HS-5 (cell line): ENCODE measurements at places on chromosomes 11 and 22.

- DNase-seq = no peak
These were observed 87.2 kb downstream of the RELT start for GRCh38 chr11:73463359-73463758.

- DNase-seq = no peak
These were observed 27.3 kb upstream of the MUC5AC start for GRCh38 chr11:1130276-1131032.

GRCh38 chr11:108663154-108663877, 1.6 kb upstream of the DDX10 start:
- no peak for DNase-seq

- DNase-seq = no peak
These were observed 77.8 kb upstream of the DDI1 start for GRCh38 chr11:103958475-103959215.

GRCh38 chr11:61123775-61124571, 21.7 kb downstream of the CD5 start:
- DNase-seq = no peak

- DNase-seq = no peak
These were observed 12.2 kb downstream of the KCTD17 start for GRCh38 chr22:37063431-37064420.

DNA sequence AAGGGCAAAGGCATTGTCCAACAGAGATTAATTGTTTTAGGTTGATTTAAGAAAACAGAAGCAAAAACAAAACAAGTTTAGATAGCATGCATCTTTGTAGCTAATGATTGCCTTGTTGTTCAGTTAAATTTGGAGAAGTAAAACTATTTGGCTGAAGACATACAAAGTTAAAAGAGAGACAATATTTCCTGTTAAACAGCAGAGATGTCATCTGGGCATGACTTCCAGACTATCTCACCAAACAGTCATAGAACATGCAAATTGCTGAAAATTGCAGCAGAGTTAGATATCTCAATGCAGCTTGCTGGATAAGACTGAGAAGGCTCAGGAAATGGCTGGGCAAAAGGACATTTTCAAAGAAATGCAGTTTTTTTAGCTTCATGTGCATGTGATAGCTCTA, 57.5 kb upstream of the PDGFD start:
- no peak for DNase-seq

GRCh38 chr11:125091247-125091876, 20.1 kb downstream of the TMEM218 start:
- DNase-seq = peak; percentile 65

- no peak for DNase-seq
These were observed 189.8 kb downstream of the KIRREL3 start for GRCh38 chr11:126810776-126811175.

DNA sequence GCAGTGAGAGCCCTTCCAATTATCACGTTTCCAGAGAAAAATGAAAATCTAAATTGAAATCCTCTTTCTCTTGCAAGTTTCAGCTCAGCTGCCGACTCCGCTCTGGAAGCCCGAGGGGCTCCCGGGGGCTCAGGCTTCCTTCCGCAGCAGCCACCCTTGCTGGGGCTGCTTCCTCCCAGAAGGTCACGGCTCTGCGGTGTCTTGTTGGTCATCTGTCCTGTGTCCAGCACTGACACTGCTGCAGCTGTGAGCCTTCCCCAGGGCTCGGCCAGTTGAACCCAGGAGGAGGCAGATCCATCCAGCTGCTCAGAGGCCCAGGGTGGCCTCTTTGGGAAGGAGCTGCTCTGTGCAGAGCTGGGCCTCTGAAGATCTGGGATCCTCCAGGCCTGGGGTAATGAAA, 1337.2 kb downstream of the TBC1D22A start:
- no peak for DNase-seq

GRCh38 chr11:34356130-34356529, 1.7 kb downstream of the ABTB2 start:
- no peak for DNase-seq

- DNase-seq = no peak
These were observed 24.7 kb downstream of the GAL start for GRCh38 chr11:68709062-68709461.

GRCh38 chr11:79308429-79308828, 132.4 kb downstream of the TENM4 start:
- no peak for DNase-seq

DNA sequence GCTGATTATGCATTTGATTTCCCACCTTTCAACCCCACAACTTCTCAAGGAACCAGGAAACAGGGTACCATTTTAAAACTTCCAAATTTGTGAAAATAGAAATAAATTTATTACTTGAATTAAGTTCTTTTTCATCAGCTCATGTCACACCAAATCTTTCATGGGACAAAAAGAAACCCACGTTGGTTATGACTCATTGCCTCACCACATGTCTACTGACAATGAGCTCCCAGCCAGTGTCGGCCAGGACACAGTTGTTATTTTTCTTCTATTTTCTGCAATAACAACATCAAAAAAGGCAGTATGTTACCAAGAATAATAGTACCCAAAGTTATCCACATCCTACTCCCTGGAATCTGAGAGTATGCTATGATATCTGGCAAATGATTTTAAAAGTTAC, 17.3 kb downstream of the MS4A6A start:
- DNase-seq = no peak

GRCh38 chr11:429931-430456, 11.8 kb downstream of the ANO9 start:
- DNase-seq = no peak

DNA sequence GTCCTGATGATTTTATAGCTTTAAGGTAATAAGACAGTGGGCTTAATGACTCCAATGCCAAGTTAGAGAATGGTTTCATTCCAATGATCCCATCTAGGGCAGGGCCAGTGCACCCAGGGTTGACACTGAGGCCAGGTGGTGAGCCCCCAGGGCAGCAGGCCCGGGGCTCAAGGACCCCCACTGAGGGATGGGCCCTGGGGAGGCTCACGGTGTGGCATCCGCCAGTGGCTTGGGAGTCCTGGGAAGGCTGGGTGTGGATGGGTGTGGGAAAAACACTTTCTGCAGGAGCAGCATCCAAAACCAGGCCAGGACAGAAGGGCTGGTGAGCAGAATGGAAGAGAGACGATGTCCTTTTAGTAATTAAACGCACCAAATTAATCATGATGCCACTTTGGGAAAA, 626.3 kb downstream of the TBC1D22A start:
- DNase-seq = no peak

- DNase-seq = no peak
These were observed 1270.6 kb downstream of the LRRC4C start for GRCh38 chr11:40188848-40189247.

DNA sequence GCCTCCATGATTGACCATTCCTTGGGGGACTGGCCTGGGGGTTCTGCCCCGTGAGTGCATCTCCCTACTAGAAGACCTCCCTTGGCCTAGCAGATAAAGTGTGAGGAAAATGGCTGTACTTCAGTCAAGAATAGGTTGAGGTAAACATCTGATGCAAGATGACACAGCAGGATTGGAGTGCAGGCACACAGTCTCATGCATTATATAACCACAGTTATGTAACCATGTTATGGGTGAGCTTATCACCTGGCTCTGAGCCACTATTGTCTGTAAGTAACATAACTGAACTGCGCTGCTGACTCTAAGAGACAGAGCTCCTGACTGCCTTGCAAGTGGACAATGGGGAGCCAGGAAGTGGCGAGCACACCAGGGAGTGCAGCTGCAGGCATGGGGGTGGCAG, 378.7 kb upstream of the ANO5 start:
- DNase-seq = no peak

- DNase-seq = peak; percentile 29
These were observed 17.0 kb upstream of the IL2RB start for GRCh38 chr22:37166675-37167066.

DNA sequence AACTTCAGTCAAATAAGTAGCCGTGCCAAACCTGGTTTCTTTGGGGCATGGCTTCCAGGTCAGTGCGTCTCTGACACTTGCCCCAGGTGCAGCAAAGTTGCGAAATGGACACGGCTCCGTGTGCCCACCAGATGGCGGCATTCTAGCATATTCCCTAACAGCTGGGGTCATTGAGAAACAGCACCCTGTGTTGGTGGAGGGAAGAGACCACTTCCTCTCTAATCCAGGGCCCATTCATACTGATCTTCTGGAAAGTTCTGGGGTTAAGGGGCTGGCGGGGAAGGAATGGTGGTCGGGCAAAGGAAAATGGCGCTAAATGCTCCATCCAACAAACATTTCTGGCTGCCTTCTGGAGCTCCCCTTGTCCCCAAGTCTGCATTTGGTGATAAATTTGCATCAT, 141.2 kb upstream of the TIMP3 start:
- no peak for DNase-seq

GRCh38 chr11:20256925-20257324, 96.7 kb upstream of the DBX1 start:
- DNase-seq = no peak

DNA sequence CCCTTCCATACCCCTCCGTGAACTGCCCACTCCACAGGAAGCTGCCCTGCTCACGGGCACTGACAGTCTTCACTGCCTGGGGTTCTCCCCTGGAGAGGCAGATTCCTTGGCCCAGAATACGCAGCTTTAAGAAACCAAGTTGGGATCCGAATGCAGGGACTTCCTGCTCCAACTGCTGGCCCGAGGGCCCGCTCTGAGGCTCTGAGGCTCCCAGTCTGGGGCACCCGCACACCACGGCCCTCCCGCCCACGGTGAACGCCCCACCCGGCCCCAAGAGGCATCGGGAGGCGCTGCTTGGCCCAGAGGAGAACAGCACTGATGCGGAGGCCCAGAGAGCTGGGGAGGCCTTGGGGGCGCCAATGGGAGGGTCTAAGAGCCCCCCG, 42.3 kb downstream of the IGF2 start:
- DNase-seq = no peak

DNA sequence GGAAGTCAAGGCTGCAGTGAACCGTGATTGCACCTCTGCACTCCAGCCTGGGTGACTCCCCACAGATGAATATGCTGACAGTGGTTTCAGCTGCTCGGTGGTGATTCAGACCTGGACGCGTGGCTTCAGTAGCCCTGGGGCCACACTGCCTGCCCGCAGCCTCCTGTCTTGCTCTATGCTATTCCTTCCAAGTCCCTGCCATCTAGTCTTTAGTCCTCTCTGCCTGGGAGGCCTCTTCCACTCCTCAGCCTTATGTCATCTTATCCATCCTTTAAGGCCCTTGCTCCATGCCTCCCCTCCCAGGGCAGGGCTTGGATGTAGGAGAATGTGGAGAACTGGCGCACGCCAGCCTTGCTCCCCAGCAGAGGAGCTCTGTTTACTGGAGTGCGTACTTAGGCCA, 23.0 kb downstream of the YDJC start:
- DNase-seq = no peak

DNA sequence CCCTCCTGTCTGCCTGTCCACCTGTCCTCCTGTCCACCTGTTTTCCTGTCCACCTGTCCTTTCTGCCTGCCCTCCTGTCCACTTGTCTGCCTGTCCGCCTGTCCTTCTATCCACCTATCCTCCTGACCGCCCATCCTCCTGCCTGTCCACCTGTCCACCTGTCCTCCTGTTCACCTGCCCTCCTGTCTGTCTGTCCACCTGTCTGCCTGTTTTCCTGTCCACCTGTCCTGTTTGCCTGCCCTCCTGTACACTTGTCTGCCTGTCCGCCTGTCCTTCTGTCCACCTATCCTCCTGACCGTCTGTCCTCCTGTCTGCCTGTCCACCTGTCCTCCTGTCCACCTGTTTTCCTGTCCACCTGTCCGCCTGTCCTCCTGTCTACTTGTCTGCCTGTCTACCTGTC, 682.8 kb downstream of the TBC1D22A start:
- no peak for DNase-seq

GRCh38 chr11:19579957-19580356, 132.7 kb upstream of the NAV2 start:
- no peak for DNase-seq

GRCh38 chr11:28250192-28250591, 142.0 kb downstream of the METTL15 start:
- DNase-seq = no peak

DNA sequence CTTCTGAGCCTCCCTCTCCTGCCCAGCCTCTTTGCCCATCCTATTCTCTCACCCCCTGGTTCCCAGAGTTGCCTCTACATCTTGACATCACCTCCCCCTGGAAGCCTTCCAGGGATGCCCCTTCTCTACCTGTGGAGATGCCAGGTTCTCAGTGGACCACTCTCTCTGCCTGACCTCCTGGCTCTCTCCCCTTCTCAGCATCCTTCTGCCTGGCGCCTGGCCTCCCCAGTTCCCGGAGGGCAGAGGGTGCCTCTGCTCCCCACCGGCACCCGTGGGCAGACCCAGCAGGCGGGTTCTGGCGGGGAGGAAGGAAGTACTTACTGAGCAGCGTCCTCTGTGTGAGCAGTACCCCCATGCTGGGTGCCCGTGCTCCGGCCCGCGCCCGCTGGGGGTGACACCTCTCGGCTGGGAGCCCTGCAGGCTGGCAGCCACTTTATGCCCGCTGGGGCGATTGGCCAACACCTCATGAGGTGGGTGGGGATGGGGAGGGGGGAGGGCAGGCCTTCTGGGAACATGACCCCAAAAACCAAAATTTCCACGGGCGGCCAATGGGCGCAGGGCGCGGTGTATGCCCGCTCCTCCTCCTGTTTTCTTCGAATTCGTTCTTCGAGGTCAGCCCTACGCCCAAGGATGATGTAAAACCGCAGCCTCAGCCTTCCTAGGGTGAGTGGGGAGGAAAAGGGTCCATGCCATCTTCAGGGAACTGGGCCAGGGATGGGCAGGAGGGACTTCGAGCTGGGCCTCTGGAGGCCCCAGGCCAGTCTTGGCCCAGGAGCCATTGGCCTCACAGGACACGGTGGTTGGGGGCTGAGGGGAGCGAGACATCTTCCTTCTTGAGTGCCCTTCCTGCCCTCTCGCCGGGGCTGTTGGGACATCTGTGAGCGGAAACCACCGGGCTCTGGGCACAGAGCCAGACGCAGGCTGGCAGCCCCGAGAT, at the start of gene OSM:
OSM (minus strand) TSS at position 407 of the 937 bp plus-strand sequence; CDS start at position 355, 52 bp downstream.
- no peak for DNase-seq

- DNase-seq = no peak
These were observed 219.6 kb upstream of the SESN3 start for GRCh38 chr11:95450547-95451123.

DNA sequence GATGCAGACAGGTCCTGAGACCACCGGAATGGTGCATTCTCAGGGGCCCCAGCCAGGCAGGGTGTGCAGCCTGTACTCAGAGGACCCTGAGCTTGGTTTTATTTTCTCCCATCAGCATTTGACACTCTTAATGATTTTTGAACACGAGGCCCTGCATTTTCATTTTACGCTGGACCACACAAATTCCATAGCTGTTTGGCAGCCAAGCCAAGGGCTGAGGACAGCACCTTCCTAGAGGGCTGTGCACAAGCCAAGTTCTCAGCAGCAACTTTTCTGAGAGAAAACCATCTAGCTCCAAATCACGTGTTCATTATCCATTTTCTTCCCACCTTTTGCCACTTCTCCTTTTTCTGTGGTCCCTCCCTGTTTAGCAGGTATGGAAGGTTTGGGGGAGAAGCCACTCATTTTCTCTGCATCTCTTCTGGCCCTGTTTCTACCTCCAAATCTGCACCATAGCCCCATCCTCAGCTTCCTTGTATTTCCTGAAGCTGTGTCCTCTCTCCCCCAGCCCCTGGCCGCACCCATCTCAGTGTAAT, 60.4 kb downstream of the TRAF6 start:
- no peak for DNase-seq

- no peak for DNase-seq
These were observed 19.2 kb downstream of the FAM118A start for GRCh38 chr22:45328822-45329529.
